Stimulated activated CD8-positive, alpha-beta memory T cell treated with anti-CD3 and anti-CD28 coated beads, Interleukin-2, amount 100 ng/mL, for 1 hour (primary cell): ENCODE measurements at places on chromosomes 6 and 20.

- no peak for DNase-seq
Measured at GRCh38 chr6:84860920-84861319, 96.5 kb upstream of the TBX18 start.

- no peak for DNase-seq
Measured at GRCh38 chr20:23009636-23010035, 25.5 kb upstream of the SSTR4 start.

- no peak for DNase-seq
Measured at GRCh38 chr20:21241406-21241805, 61.7 kb upstream of the XRN2 start.

- no peak for DNase-seq
Measured at GRCh38 chr20:22241609-22242008, 342.8 kb downstream of the FOXA2 start.

GRCh38 chr20:36121981-36122930 is 32.3 kb upstream of the EPB41L1 start:
- DNase-seq = no peak

- no peak for DNase-seq
Measured at GRCh38 chr20:47809161-47809960, 24.1 kb upstream of the SULF2 start.

GRCh38 chr6:73985891-73986290 is 289.9 kb downstream of the CD109 start:
- no peak for DNase-seq

- DNase-seq = no peak
Measured at GRCh38 chr6:80480421-80481157, 374.1 kb downstream of the BCKDHB start.

GRCh38 chr6:137687818-137688217 is 179.2 kb upstream of the TNFAIP3 start:
- no peak for DNase-seq

- DNase-seq = no peak
Measured at GRCh38 chr6:72741083-72741482, 119.2 kb downstream of the KCNQ5 start.

DNA sequence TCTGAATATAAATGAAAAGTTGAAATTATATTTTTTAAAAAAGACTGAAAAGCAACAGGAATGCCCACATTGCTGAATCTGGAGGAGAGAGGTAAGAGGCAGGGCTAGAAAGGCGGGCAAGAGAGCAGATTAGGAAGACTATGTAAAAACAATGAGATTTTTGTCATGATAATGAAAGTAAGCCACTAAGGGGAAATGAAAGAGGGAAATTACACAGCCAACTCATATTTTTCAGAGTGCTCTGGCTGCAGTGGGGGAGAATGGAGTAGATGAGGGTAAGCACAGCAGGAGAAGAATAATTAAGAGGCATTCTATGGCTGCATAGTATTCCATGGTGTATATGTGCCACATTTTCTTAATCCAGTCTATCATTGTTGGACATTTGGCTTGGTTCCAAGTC is 281.9 kb downstream of the PKHD1 start:
- no peak for DNase-seq

DNA sequence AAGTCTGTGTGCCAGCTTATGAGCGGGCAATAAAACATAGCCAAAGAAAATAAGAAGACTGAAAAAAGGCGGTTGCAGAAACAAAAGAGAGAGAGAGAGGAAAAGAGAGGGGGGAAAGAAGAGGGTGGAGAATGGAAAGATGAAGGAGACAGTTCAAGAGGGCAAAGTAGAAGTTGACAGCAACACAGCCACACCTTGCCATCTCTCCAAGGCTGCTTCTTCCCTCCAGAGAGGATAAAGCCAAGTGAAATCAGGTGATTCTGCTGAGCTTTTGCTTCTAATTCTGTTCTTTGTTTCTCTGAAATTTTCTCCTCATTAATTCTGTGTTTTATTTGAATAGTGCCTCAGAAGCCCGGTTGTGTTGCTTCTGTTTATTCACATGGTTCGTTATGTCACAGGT is 48.5 kb downstream of the PTPRK start:
- no peak for DNase-seq

DNA sequence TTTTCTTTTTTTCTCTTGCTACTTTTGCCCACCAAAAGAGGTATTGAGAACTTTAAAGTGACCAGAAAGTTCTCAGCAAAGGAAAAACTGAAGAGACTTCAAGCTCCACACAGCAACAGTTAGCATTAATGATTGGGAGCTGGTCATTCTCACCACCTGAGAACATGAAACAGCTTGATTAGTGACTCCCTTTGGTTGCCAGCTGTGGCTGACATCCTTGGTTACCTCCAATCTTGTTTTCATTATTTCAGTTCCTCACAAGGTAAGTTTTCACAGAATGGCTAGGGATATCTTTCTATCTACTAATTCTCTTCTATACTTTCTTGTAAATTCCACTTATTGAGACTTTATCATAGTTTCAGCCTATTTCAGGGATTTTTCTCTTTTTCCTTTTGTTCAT is 427.9 kb downstream of the QKI start:
- no peak for DNase-seq

- DNase-seq = no peak
Measured at GRCh38 chr6:147177286-147177685, 26.9 kb upstream of the STXBP5 start.

DNA sequence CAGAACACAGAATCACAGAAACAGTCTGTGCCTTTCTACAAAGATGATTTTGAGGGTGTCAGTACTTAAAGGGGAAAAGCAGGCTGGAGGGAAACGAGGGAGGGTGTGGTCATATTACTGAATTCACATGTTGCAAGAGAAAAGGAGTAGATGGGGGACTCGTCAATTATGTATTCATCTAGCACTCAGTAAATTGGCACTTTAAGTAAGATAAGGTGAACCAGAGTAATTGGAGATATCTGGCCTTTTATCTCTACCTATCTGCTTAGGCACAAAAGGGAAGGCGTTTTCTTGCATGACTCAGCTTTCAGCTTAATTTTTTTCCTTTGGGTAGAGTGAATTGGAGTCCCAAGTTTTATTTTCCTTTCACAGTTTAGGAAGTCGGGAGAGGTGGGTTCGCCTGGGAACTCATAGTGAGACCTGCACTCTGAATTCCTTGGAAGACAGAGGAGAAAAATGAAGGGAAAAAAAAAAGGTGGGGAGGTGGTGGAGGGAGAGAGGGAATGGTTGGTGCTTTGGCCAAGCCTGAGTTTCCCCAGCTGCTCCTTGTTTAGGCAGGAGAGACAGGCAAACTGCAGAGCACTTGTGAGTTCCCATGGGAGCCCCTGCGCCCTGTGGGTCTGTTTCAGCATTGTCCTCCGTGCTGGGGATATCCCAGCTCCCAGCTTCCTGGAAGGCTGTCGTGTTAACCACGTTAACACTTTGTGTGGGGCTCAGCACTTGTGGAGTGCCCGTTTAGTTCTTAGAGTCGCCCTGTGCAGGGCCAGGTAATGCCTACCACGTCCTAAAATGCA is 19.7 kb upstream of the GTSF1L start:
- no peak for DNase-seq

DNA sequence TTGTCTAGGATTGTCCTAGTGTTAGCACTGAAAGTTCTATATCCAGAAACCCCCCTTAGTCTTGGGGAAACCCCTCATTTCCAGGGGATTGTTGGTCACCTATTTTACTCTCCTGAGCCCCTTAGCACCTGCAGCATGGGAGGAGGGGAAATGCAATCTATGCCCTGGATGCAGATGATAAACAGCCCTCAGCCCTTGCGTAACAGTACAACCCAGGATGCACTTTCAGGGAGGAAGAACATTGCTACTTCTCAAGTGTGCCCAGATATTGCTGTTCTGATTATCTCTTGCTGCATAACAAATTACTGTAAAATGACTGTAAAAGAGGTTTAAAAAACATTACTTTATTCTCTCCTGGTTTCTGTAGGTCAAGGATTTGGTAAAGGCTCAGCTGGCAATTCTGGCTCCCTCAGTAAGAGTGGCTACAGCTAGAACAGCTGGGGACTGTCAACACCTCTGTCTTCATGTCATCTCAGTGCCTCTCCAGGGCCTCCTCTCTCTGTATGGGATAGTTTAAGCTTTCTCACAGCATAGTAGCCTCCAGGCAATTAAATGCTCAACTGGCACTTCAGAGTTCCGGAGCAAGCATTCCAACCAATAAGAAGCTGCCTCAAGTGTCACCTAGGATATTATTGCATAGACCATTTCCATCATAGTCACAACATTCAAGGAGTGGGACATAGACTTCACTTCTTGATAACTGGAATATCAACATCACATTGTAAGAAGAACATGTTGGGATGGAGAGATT is 117.8 kb upstream of the FOXO3 start:
- DNase-seq = no peak

DNA sequence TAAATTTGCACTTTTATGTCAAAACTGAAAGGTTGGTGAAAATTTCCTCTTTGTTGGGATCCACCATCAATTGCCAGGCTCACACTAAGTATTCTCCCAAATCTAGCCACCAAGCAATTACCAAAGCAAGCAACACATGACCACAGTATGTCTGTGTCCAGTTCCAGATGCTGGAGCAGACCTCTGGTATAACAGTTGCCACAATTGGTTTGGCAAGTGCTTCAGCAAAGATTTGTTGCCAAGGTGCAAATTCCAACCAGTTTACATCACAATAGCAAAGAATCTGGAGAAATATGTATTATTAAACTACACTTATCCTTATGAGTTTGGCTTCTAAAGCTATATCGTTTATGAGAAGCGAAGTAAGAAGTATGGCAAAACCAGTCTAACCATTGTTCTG is 6.4 kb downstream of the GTF2H5 start:
- no peak for DNase-seq

- no peak for DNase-seq
Measured at GRCh38 chr20:10639077-10639736, 34.6 kb downstream of the JAG1 start.

DNA sequence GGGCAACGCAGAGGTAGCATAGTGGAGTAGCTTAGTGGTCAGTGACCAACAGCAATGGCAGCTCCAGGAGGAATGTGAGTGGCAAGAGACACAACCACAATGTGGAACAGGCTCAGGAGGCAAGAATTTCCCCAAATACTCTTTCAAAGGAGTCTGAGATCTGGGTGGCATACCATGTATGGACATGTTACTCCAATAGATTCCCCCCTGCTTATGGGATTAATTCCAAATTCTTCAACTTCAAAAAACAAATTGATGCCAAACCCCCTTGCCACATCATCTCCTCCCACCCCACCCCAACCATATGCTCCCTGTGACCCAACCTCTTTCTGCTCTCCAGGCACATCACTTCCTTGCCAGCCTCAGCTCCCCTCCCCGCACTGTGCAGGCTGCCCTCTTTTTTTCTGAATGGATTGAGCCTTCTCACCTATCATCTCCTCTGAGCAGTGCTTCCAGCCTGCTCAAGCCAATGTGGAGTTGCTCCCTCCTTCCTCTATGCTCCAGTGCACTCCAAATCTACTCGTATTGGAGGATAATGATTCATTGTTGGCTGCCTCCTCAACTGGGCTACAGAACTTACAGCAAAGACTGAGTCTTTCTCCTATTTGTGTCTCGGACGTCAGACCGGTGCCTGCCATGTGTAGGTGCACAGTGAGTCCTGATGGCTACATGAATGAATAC is 93.0 kb upstream of the CEP85L start:
- no peak for DNase-seq

DNA sequence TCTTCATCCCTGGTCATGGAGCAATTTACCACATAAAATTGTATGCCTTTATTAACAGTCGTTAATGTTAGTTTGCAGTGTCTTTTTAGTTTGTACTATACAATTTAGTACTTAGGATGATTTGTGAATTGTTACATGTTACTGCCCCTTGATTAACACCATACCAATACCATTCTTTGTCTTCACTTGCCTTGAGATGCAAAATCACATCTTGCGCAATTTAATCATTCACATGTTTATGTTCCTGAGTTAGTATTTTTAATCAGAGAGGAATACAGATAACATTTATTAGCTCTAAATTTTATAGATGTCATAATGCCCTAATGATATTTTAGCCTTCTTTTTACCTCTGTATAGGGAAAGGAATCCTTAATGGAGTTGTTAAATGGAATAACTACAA is 114.1 kb downstream of the SCAF8 start:
- DNase-seq = no peak

DNA sequence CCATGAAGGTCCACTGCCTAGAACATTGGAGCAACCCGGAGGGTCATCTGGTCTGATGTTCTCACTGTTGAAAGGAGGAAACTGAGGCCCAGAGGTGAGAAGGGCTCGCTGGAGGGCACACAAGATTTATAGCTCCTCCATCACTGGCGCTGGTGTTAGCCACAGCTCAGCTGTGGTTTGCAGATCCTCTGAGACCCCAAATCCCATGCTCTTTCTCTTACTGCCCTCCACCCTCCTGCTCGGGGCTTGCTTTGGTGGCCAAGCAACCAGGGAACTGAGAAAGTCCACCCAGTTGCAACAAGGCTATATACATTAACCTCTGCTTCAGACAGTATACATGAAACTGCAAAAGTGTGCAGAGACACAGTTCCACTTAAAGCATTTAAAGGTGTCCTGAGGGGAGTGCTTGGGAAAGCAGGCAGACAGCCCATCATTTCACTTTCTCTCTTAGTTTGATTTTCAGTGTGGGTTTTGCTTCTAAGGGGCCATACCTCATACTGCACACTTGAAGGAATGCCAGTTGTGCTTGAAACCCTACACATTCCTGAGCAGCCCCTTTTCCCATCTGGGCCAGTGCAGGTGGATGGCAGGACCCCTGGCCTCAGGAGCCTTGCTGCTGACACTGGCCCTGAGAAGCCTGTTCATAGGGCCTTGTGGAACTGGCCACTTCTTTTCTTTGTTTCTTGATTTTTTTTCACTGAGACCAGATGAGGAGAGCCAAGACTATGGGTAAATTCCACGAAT is 347.6 kb downstream of the CDC5L start:
- no peak for DNase-seq

DNA sequence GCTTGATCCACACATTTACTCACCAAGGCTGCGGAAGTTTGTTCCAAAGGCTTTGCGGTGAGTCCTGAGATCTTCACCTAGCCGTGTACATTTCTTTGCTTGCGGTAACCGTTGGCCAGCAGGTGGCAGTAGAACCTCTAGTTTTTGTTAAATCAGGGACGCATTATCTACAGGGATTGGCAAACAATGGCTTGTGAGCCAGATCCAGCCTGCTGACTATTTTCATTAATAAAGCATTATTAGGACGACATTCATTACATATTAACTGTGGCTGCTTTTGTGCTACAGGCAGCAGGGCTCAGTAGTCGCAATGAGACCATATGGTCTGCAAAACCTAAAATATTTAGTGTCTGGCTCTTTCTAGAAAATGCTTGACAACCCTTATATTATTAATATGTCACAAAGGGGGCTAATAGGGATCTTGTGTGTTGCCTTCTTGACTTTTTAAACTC is 174.1 kb downstream of the DOK5 start:
- DNase-seq = peak; percentile 7
